CD4-positive, CD25-positive, alpha-beta regulatory T cell (primary cell): ENCODE measurements at places on chromosomes 7 and 10.

GRCh38 chr7:151666886-151667285 is 147.2 kb upstream of the RHEB start:
- H3K4me3 ChIP-seq = no peak overlapping the region
- H3K27ac ChIP-seq = no peak overlapping the region
- no peak for DNase-seq
- H3K27me3 ChIP-seq = no peaks in the 10 kb centered on the region
- no peaks in the 10 kb centered on the region for H3K4me1 ChIP-seq
- H3K36me3 ChIP-seq = peaks cover 15% of the 10 kb centered on the region

DNA sequence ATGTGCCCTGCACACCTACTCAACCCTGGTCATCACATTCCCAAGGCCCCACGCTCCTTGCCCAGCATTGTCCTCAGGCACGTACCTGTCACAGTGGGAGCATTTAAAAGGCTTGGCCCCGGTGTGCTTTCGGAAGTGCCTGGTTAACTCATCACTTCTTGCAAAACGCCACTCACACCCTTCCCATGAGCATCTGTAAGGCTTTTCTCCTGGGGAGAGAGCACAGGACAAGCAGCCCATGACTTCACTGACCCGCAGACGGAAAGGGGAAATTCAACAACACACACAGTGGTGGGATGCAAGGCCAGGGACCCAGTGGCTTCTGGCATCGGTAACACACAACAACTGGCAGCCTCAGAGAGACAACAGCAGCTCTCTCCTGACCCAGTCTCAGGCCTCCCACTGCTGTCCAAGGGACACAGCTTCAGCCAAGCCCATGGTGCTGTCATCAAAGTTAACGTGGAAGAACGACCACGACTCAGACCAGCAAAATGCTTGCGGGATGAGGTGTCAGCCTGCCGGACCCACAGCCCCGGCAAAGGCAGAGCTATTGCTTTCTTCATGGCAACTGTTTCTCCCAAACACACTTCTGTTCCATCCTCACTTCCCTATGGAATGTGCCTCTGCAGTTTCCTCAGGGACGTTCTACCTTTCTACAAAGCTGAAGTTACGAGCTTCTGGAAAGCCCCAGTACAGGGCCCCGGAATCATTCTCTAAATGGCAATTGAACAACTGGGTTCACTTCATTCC is 4.8 kb downstream of the KLF6 start:
- DNase-seq = no peak
- peaks cover 69% of the 10 kb centered on the region for H3K4me1 ChIP-seq
- peak overlapping the region; percentile 100 for H3K4me3 ChIP-seq
- peaks cover 76% of the 10 kb centered on the region for H3K36me3 ChIP-seq

DNA sequence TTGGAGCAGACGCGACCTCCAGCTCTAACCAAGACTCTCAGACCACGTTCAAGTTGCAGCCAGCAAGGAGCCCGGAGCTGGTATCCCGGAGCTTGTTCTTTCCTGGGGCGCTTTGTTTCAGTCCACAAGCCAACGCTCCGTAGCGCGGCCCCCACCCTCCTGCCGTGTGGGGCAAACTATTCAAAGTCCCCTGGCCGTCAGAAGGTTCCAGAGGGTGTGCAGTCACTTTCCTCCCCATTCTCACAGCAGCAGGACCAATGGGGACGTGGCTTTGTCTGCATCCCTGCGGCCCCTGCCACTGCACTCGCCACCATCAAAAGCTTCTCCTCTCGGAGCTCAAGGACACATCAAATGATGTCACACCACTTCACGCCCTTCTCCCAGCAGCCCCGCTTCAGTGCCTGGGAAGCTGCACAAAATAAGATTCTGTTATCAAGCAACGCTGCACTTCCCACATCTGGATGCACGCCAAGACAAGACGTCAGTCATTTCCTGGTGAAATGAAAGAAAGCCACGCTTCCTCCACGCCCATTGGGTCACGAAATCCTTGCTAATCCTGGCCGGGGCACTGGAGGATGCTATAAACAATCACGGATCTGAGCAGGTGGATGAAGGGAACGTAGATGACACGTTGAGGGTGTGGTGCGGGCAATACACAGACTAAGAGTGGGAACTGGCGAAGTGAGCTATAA is 348.2 kb downstream of the PTPRN2 start:
- no peak overlapping the region for H3K4me3 ChIP-seq
- H3K27ac ChIP-seq = no peak overlapping the region
- no peaks in the 10 kb centered on the region for H3K27me3 ChIP-seq
- no peak for DNase-seq
- H3K4me1 ChIP-seq = no peaks in the 10 kb centered on the region

DNA sequence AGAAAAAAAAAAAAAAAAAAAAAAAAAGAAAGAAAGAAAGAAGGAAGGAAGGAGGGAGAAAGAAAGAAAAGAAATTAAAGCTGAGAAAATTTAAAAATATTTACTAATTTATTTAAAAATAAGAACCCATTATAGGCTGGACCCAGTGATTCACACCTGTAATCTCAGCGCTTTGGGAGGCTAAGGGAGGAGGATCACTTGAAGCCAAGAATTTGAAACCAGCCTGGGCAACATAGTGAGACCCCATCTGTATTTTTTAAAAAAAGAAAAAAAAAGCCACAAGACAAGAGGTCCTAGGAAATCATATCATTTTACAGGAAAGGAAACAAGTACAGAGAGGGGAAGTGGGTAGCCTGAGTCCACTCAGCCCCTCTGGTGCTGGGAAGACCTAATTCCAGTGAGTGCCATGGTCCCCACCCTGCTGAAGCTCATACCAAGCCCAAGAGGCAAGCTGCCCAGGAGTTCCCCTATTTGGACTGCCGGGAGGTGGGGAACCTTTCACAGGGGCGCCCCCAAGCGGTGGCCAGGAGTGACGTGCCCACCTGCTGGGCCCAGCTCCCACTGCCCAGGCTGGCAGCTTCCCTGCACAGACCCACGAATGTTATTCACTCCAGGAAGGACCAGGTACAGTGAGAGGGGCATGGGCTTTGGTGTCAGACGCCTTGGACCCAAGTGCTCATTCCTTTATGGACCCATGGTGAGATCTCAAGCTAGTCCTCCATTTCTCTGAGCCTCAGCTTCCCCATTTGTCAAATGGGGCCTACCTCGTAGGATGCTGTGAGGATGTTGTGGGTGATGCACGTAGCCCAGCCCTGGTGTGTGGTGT is 133.6 kb downstream of the ZMIZ1 start:
- no peak for DNase-seq
- no peaks in the 10 kb centered on the region for H3K4me1 ChIP-seq
- no peaks in the 10 kb centered on the region for H3K27me3 ChIP-seq
- H3K36me3 ChIP-seq = peaks cover 17% of the 10 kb centered on the region

DNA sequence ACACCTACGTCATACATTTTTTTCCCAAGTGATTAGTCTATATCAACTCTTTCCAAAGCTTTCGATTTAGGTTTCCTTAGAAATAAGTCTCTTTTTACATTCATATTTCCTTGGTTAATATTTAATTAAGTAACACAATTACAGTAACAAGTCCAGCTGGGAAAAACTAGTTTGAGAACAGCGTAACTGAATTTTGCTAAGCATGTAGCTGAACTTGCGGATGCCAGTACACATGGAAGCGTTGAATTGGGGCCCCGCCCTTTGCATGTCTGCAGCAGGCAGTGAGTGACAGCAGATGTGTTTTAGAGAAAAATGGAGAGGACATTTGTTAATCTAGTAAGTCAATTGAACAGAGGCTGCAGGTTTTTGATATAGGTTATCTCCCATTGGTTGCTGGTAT is 72.5 kb downstream of the TAF3 start:
- no peaks in the 10 kb centered on the region for H3K4me1 ChIP-seq
- no peaks in the 10 kb centered on the region for H3K36me3 ChIP-seq
- H3K4me3 ChIP-seq = no peak overlapping the region
- DNase-seq = no peak

DNA sequence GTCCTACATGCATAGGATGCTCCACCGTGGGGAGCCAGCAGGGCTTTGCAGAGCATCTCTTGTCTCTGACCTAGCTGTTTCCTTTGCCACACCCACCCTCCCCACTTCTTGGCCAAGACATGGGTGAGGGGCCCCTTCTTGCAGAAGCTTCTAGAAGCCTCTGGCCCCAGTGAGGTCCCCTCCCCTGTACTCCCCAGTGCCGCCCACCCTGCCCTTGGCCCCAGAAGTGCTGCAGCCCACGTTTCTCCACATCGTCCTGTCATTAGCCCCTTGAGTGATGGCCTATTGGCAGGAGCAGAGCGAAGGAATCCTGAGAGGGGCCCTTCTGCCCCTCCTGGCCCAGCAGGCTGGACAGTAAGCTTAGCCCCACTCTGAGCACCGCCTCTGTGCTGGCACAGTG is 43.7 kb downstream of the ALOX5 start:
- no peak overlapping the region for H3K27ac ChIP-seq
- no peak for DNase-seq
- H3K27me3 ChIP-seq = no peaks in the 10 kb centered on the region
- no peaks in the 10 kb centered on the region for H3K36me3 ChIP-seq

DNA sequence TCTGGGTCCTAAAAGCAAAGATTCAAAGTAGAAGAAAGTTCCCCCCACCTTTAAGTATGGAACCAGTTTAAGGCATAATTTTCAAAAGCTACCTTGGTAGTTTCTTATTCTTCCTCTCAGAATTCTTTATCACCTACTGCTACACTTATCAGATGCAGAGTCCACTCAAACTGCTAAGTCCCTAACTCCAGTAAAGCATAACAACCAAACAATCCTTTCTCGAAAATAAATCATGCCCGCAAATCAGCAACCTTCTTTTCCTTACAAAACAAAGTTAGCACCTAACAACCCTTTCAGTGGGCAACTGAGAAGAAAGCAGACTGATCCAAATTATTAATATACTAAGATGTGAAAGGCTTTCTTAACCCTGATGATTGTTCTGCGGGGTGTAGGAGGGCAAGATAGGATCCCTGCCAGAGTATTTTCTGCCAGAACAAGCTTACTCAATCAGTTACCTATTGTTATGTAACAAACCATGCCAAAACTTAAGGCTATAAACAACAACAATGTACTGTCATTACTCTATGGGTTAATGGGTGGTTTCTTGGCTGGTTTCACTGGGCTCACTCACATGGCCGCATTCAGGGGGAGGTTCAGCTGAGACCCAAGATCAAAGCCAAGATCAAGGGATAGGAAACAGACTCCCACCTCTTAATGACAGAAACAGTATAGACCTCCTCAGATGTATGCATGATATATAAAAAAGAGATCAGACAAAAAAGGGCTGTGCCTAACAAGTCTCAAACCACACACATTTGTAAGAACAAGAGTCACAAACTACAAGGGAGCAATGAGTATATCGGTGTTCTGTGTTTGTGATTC is 42.0 kb downstream of the CCDC6 start:
- H3K27ac ChIP-seq = no peak overlapping the region
- no peaks in the 10 kb centered on the region for H3K36me3 ChIP-seq
- no peak for DNase-seq
- peaks cover 10% of the 10 kb centered on the region for H3K4me1 ChIP-seq

- no peak overlapping the region for H3K27ac ChIP-seq
- no peak for DNase-seq
- no peak overlapping the region for H3K4me3 ChIP-seq
- no peaks in the 10 kb centered on the region for H3K36me3 ChIP-seq
Observed at GRCh38 chr10:116699471-116700150, 42.8 kb downstream of the HSPA12A start.

DNA sequence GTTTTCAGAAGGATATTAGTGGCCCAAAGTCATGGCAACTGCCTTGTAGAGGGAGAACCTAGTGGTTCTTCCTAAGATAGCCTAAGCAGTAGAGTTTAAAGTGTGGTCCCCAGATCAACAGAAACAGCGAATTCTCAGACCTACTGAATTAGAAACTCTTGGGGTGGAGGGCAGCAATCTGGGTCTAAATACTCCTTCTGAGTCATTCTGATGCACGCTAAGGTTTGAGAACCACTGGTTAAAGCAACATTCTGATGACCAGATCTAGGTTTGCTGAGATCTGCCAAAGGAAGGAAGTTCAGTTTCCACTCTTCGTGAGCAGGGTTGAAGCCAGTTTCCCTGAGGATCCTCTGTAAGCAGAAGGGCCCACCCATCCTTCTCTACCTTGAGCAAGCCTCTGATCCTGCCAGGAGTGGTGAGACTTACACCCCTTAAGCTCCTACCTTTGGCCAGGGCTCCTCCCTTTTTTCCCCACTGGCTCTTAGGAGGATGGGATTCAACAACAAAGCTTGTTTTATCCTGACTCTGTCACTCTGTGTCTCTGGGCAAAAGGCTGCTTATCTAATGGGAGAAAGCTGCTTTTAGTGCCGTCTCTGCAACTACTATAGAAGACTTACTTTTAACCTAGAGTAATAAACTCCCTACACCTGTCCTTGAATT is 26.8 kb upstream of the TRUB1 start:
- H3K27ac ChIP-seq = no peak overlapping the region
- H3K27me3 ChIP-seq = no peaks in the 10 kb centered on the region
- no peak for DNase-seq
- no peaks in the 10 kb centered on the region for H3K36me3 ChIP-seq
- no peak overlapping the region for H3K4me3 ChIP-seq

DNA sequence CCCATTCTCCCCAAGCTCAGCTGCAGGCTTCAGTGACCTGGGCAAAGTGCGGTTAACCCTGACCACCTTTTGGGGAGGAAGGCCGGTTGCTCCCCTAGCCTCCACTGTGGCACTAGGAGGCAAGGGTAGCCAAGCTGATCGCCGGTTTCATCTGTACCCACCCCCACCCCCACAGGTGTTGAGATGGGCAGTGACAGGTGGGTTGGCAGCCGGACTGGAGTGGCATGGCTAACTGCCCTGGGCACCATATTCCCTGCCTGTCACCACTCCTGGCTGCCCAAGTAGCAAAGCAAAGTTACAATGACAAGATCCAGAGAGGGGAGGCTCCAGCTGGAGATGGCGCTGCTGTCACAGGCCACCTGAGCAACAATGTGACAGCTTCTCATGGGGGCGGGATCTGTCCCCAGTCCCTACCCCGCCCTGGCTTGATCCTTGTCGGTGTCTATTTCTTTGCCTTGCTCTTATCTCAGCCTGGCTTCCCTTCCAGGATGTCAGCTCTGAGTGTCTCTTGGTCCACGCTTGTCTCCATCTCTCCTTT is 27.0 kb upstream of the BMS1 start:
- H3K4me1 ChIP-seq = peaks cover 22% of the 10 kb centered on the region
- no peak for DNase-seq
- H3K36me3 ChIP-seq = no peaks in the 10 kb centered on the region
- peaks cover 17% of the 10 kb centered on the region for H3K27me3 ChIP-seq
- no peak overlapping the region for H3K4me3 ChIP-seq

DNA sequence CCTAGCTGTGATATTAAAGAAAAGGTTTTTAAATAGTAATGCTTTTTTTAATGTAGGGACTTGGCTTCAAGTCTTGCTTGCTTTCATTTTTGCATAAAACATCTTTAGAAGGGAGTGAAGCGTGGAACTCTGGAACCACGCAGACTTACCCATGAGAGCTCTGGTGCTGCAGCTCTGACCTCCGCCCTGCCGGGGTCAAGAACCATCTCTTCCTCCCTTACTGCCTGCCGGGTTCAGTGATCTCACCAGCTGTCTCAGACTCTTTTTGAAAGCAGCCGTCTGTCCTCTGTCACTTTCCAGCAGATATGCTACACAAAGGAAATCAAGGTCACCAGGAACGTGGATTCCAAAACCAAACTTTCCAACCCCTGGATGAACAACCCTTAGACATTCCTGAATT is 353.8 kb downstream of the GPR37 start:
- H3K4me3 ChIP-seq = no peak overlapping the region
- DNase-seq = no peak
- H3K4me1 ChIP-seq = no peaks in the 10 kb centered on the region
- H3K36me3 ChIP-seq = no peaks in the 10 kb centered on the region
